ENCODE measurements at places on chromosomes 4 and X.

DNA sequence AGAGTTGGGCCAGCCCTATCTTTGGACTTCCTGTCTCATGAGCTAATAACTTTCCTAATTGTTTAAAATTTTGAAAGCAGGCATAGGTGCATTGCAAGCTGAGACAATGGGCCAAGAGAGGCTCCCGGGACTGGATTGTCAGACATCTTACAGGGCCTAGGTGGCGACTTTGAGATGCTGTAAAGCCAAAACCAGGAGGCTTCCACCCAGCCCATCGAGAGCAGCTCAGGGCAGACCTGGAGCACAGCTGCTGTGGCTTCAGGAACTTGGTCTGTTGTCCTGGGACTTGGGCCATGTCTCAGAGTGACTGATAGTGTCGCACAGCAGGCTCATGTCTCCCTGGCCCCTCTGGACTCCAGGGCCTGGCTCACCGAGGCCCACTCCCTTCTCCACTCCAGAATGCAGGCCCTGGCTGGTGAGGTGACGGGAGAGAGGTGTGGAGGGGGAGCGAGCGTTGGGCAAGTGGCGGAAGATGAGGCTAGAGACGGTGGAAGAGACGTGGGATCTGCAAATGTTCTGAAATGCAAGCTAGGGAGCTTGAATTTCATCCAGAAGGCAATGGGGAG lies 24.1 kb upstream of the MTM1 start:
- DNase-seq: no peak

- DNase-seq: no peak
Measured at GRCh38 chr4:183080372-183081115, 18.5 kb upstream of the WWC2 start.

DNA sequence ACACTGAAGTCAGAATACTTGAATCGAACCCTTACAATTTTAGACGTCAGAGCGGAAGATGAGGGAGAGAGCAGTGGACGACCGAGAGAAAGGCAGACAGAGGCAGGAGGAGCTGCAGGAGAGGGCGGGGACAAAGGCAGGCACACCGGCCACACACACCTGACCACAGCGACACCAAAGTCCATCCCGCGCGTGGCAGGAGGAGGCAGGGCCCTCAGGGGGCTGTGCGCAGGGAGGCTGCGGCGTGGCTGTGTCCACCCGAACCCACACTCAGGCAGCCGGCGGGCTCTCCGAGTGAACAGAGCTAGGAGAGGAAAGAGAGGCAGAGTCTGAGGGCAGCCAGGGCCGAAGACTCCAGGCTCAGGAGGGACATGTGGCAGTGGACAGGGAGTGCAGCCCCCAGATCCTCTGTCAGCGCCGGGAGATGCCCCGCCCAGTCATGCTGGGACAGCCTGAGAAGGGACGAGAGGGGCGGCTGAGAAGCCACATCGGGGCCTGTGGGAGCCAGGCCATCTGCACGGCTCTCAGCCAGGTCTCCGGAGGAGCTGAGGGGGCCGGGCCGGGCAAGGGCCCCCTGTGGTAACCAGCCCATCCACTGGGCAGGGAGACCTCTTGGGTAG lies 20.1 kb downstream of the GAK start:
- no peak for DNase-seq

DNA sequence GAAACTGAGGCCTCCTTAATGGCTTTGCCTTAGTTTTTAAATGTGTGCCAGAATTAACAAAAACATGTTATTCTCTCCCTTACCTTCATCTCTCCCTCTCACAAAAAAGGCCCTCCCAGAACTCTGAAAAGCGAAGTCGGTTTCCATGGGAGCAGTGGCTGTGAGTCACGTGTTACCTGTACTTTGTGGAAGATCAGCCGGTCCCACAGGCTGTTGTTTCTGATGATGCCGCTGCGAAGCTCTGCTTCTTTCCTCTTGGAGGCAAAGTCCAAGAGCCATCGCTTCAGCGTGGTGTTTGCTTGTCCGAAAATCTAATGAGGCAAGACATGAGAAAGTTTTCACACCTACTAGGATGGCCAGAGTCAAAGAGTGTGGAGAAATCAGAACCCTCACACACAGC lies 32.5 kb upstream of the CENPU start:
- no peak for DNase-seq

DNA sequence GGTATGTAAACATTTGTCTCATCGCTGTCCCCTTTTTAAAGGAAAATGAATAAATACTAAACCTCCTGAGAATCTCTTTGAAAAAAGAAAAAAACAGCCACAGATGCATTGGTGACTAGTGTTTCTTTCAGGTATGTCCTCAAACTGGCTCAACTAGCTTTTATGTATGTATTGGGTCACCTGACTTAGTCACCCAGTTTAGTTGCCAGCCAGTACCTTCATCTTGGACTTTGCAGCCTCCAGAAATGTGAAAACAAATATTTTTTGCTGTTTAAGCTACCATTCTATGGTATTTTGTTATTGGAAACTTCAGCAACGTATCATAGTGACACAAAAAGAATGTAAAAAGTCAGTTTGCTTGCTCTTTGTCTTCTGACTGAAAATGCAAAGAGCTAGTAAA lies 1263.5 kb downstream of the FAM133A start:
- no peak for DNase-seq

DNA sequence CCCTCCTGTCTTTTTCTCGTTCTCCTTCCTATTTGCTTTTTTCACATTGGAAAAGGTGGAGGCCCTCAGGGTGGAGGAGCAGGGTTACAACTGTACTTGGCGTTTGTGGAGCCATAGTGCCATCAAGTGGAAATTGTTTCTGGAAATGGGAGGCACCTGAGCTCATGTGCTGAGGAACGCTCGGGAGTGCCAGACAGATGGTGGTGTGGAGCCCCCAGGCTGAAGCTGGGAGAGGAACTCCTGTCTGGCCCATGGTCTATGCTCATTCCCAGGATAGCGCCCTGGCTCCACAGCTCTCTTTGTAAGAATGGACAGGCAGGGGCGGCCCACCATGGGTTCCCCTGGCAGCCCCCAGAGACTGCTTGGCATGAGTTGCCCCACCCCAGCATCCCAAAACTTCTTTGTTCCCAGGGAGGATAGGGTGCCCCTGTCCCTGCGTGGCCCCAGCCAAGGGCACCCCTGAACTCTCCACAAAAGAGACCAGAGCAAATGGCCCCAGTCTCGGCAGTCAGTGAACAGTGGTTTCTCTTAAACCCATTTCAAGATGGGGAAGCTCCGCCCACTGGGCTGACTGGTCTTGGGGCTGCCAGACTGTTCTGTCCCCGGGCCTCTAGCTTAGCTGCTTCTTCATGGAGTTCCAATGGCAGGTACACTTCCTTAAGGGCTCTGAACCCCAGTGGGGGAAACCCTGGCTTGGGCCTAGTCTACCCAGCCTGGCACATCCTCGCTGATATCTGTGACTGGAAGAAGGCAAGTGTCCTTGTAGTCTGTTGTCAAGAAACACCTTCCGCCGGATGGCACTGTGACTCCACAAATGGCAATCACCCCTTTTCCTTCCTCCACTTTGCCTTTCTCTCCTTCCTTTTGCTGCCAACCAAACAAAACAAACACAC lies 70.1 kb downstream of the NBDY start:
- no peak for DNase-seq

DNA sequence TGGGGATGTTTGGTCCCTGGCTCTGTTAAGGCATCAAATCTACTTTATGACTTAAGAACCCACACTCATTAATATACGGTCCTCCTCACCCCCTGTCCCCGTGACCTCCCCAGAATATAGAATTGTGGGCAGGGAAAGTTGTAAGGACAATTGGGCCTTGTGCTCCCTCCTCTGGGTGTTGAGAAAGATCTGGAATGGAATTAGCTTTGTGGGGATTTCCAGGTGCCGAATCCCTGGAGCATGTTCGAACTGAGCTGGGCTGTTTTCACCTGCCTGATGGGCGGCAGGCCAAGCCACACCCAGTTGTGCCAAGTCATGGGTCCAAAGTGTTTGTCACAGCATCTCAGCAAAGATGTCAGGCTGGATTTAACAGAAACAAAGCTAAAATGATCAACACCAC lies 349.3 kb upstream of the KLF3 start:
- DNase-seq: no peak

- no peak for DNase-seq
Measured at GRCh38 chrX:26562156-26562555, 346.2 kb downstream of the MAGEB5 start.

DNA sequence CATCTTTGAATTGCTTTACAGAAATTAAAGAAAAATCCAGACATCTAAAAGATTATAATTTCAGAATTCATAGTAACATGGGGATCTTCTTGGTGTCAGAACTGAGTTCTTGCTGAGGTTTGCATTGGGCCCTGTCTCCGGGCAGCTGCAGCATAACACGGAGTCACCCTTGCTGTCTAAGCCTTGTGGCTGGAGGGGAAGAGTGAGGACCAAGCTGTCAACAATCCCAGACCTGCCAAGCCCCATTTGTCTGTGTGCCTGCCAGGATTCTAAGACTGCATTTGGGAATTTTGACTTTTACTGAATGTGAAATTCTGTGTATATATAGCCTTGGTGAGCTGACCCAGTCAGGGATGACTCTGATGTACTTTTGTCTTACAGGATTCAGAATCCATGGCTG lies 25.2 kb upstream of the NAP1L5 start:
- DNase-seq: no peak

DNA sequence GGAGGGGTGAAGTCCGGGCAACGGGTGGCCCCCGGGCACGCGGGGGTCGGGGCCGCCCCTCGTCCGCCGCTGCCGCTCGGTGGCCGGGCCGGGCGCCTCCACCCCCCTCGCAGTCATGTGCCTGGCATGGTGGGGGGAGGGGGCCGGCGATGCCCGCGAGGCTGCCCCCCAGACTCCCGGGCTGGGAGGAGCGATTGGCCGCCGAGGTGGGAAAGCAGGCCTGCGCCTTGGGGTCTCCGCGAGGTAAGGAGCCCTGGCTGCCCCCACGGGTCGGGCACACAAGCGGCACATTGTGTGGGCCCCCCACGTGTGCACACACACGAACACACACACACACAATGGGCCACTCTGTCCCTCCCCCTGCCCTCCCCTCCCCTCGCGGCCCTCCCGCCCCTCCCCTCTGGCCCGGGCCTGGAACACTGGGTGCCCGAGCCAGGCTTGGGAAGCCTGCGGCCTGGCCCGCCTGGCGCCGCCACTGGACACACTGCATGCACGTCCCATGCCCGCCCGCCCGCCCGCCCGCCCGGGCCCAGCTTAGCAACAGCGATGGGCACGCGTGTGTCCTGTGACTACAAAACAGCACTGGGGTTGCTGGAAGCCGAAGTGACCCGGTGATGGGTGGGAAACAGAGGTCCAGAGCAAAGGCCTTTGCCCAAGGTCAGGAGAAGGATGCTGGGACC lies 1.3 kb downstream of the SLC6A8 start:
- peak; percentile 48 for DNase-seq

DNA sequence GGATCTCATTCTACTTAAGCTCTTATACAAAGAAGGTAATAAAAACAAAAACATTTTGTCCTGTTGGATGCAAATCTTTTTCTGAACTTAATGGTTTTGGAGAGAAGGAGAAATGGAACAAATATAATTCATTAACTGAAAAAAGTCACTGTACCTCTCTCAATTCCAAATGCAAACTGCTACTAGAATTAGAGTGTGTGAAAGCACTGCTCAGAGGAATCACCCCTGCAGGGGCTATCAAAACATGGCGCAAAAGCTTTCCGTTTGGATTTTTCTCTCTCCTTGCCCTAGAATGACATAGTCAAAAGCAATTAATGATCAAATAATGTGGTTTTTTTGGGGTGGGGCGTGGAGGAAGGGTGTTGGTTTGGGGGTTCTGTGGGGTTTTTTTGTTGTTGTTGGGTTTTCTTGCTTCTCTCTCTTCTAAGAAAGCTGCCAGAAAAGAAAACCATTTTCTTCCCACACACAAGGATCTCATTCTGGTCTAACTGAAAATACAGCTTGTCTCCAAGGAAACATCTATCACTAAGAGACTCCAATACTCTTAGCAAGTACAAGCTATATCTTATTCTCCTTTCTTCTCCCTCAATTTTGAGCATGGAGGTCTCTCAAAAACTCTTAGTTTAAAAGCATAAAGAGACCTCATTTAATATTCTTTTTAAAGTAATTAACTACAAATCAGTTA lies 41.6 kb downstream of the USP46 start:
- DNase-seq: no peak

- no peak for DNase-seq
Measured at GRCh38 chrX:119753001-119753400, 5.4 kb upstream of the SOWAHD start.

- no peak for DNase-seq
Measured at GRCh38 chr4:169869490-169869889, 111.7 kb upstream of the HPF1 start.

DNA sequence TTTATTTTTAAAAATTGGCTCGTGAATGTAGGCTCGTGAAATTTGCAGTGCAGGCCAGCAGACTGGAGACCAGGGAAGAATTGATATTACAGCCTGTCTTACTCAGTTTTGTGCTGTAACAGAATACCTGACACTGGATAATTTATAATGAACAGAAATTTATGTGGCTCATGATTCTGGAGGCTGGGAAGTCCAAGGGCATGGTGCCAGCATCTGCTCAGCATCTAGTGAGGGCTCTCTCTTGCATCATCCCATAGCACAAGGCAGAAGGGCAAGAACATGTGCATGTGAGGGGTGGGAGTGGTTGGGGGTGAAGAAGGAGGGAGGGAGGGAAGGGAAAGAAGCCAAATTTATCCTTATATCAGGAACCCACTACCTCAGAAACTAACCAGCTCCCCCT lies 13.7 kb upstream of the CLTRN start:
- DNase-seq: no peak

- no peak for DNase-seq
Measured at GRCh38 chrX:153621949-153622598, 23.1 kb upstream of the CCNQ start.

DNA sequence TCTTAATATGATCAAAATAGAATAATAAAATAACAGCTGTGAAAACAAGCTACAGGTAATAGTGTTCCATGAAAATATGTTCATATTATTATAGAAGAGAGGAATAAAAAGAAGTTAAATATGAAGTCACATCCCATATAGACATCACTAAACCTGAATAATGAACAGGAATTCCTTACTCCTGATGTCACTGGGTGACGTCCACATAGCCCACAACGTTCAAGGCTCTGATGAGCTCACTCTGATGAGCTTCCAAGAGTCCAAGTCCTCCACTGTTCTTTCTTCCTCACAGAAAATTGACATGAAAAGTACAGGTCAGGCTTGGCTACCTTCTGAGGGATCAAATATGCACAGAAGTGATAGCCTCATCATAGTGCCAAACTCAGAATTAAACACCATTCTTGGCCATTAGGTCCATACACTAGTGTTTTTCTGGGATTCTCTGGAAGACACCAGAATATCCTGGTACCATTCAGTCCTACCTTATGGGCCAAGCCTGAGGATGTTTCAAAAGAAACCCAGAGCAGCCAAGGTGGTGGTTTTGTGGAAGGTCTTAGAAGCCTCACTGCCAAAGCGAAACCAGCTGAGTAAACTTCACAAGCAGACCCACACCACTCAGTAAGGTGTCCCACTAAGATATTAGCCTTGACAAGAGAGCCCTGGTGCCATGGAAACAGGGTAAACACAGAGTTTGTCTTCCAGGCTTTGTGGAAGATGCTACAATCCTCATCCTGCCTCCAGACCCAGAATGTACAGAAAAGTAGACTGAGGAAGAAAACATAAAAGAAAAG lies 138.4 kb upstream of the HHIP start:
- DNase-seq: peak; percentile 7

DNA sequence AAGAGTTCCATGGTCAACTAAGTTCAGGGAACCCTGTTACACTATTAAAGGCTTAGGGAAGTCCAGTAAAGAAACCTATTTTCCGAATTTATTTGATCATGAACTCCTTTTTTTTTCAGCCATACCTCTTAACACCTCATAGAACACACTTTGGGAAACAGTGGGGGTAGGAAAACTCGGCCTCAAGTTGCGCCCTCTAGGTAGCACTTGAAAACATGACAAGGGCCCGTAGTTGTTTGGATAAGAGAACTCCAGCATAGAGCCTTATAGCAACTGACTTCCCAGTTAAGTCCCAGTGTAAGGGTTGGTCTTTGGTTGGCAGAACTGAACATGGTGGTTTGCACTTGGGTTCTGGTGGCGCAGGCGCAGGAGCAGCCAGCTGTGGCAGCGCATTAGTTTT lies 14.4 kb downstream of the OGT start:
- no peak for DNase-seq
